Activated T-helper 1 cell treated with Interleukin-2 at 50 U/mL for 16 hours (primary cell): ENCODE measurements at places on chromosomes 5 and 9.

- no peak for DNase-seq
Observed at GRCh38 chr5:160221082-160221481, 8.2 kb upstream of the FABP6 start.

DNA sequence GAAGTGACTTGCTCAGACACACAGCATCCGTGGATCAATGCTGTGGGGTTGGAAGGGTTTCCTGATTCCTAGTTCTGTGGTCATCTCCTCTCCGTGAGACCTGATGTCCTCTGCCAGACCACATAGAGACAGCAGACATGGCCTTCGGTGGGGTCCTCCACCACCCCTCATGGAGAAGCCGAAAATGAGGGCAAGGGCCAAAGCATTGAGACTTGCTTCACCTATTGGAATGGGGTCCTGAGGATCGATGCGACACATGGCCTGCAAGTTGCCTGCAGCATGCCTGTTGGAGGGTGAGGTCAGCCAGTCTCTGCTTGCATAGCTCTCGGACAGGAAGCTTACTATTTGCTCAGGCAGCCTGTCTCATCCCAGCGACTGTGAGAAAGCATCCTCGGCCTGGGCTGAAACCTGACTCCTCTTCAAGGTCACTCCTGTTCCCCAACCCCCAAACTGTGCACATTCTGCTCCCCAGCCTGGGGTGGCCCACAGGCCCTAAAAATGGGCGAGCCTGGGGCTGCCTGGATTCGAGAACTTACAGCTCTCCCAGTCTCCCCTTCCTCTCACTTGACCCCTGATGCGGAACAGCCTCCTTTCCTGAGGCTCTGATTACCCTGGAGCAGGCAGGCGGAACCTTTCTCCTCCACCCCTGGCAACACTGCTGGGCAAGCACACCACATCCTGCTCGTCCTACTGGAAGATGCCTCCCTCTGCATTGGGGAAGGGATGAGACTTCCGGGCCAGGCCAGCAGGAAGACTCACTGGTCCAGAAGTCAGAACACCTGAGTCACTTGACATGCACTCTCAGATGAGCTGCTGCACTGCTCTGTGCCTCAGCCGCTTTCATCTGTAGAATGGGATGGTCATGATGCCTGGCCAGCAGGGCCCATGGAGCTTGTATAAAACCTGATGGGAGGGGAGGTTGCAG lies 186.9 kb downstream of the RGS3 start:
- no peak for DNase-seq

- no peak for DNase-seq
Observed at GRCh38 chr9:107853461-107853860, 363.9 kb upstream of the KLF4 start.

GRCh38 chr9:91930475-91930874 lies 19.6 kb downstream of the ROR2 start:
- no peak for DNase-seq

DNA sequence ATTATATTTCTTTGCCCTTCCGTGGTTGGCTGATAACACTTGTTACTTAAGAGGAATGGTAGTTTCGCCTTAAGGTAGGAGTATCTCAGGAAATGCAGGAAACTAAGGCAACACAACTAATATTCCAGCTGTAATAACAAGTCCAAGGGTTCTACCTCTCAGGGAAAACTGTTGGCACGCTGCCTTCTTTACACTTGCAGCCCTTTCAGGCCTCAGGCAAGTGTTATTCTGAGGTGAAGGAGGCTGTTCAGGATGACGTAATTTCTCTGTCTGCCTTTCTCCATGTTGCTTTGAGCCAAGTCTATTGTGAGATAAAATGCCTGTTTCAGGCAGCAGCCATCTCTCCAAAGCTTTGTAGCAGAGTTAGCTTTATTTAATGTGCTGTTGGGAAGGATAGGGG lies 38.0 kb downstream of the VCAN start:
- no peak for DNase-seq

DNA sequence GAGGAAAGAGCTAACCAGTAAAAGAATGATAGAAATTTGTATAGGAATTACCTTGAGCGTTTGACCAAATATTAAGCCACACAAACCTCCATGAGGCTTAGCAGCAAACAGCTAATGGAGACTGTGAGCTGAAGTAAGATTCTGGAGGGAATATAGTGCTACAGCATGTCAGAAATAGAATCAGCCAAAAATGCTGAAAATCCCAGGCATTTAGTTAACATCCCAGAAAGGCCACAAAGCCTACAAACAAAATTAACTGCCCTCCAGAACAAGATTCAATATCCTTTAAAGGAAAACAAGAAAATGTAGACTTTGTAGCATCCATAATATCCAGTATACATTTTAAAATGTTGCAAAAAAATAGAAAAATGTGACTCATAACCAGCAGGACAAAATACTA lies 257.8 kb upstream of the TUSC1 start:
- no peak for DNase-seq

GRCh38 chr9:136582977-136583735 lies 37.3 kb upstream of the NOTCH1 start:
- no peak for DNase-seq

DNA sequence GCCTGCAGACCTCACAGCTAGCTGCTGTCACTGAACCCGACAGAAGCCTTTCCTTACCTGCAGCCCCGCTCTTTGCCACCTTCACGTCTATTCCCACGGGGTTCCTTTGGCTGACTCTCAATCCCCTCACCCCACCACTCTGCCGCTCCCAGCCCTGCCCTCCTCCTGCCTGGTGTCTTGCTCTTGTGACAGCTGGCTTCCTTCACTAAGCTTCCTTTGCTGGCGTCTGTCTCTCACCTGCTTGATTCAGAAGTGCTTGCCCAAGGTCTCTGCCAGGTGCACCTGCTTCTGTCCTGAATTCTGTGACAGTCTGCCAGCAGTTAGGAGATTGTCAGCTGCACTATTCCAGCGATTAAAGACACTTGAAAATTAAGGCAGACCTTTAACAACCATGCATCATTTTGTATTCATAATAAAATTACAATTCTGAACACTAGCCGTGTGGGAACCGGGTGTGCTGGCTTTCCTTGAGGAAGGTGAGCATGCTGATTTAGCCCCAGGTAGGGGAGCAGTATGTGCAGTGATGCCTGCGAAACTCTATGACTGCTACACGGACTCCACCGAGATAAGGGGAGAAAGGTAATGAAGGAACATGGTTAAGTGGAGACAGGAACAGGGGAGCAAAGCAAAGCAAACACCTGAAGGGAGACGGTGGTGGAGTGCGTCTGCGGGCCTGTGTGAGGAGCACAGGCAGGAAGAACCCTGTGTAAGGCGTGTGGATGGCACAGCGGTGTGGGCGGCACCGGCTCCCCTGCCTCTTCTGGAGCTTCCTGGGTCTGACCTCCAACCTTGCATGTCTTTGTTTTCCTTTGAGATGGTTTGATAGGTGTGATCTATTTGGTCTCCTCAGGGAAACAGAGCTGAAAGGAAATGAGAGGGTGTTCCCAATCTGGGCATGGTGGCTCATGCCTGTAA lies 80.1 kb upstream of the CACNA1B start:
- no peak for DNase-seq

GRCh38 chr5:157556615-157557418 lies 18.8 kb downstream of the ADAM19 start:
- DNase-seq: no peak

DNA sequence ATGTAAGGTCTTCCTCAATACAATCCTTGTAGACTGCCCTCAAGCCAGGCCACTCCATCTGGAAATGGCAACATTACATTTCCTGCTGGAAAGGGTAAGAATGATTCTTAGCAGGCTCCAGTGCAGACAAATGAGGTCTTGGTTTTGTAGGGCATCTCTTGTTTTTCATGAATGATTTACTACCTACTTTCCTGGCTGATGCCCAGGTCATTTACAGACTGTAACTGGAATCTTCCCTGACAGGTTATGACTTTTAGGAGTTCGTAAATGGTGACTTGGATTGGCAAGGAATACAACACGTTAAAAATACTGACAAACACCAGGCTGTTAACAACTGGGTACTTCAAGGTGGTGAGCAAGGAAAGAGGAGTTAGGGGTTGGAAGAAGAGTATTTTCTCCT lies 510.5 kb upstream of the TNC start:
- DNase-seq: no peak

GRCh38 chr5:2640717-2641116 lies 110.8 kb downstream of the IRX2 start:
- no peak for DNase-seq

GRCh38 chr5:131587541-131587940 lies 47.5 kb downstream of the RAPGEF6 start:
- no peak for DNase-seq

- peak; percentile 9 for DNase-seq
Observed at GRCh38 chr9:137552022-137552768, 516 bp downstream of the MRPL41 start.

DNA sequence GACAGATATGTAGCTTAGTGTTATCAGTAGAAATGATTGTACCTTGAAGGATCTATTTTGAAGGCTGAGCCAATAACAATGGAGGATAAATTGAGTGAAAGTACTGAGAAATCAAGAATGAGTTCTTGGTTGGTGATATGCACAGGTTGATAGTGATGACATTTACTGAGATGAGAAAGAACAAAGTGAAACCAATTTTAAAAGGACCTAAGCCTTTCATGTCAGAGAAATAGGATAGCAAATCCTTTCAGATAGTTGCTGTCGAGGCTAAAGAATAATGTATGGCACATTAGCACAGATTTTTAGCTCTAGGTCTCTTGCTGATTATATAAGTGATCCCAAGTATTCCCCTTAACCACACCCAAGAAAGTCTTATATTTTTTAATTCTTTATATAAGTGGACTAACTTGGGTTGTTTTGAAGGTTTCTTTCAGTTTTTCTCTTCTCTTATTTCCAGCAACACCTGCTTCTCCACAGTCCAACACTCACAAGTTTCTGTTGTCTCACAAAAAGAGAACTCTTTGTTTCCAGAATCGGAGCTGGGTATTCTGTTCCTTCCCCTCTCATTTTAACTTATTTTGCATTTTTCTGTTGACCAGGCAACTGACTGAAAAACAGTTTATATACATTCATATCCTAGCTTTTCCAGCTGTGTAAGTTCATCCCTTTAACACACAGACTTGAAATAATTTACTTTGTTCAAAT lies 286.9 kb upstream of the ATP10B start:
- DNase-seq: no peak

DNA sequence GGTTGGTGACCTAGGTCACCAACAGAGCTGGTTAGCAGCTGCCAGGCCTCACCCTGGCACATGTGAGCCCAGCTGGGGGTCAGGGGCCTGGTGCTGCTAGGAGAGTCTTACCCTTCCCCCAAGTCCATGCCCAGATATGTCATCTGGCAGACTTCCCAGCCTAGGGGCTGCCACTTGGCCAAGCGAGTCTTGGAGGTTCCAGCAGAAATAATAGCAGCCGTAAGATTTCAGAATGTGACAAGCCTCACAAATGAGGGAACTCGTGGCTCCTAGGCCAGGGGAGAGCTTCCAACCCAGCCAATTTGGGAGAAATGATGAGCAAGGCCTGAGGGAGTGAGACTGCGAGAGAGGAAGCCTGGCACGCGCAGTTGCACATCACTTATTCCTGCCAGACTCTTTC lies 11.1 kb downstream of the URM1 start:
- no peak for DNase-seq

DNA sequence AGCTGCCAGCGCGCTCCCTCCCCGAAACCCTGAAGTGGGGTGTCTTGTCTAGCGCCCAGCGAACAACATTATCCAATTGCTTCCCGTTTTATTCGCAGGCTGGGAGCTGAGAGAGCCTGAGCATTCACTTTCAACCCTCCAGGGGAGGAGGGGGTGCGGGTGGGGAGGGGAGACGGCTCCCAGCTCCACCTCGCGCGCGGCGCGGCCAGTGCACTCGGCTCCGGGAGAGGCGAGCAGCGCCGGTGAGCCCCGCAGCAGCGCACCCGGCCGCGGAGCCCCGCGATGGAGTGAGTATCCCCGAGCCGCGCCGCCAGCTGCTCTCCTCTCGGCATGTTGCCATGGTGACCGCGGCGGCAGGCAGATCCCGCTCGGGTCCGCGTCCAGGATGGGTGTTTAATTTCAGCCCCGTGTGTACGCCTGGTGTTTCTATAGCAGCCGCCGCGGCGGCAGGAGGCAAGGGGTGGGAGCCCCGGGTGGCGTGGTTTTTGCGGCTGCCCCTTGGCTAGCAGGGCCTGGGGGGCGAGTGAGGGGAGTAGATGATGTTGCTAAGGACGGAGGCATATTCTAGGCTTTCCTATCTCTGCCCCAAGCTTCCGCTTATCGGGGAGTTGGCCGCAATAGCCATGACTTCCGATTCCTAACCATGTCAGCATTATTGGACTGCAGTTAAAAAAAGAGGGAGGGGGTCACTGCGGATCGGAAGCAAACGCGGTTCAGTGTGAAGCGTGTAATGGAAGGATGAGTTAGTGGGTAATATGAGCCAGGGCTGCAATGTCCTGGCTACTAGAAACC lies 139.2 kb upstream of the PALM2AKAP2 start:
- no peak for DNase-seq
